EH (cell line): ENCODE measurements at places on chromosomes 16 and 17.

GRCh38 chr17:77449908-77450741, 309.4 kb downstream of the SEC14L1 start:
- DNase-seq = peak; percentile 90

DNA sequence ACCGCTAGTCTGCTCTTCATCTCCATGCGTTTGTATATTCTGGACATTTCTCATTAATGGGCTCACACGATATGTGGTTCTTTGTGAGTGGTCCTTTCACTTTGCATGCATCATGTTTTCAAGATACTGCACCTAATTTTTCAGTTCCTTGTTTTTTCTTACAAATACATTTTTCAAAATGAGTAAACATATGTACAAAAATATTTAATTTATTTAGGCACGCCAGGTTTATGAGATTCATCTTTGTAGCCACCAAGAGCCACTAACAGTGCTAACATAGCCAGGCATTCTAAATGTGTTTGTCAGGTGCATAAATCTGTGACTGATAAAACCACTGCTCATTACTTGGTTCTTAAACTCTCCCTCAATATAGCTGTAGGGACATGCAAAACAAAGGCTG, 375.3 kb downstream of the WWOX start:
- no peak for DNase-seq

GRCh38 chr16:87303431-87303930, 13.7 kb downstream of the C16orf95 start:
- peak; percentile 25 for DNase-seq

DNA sequence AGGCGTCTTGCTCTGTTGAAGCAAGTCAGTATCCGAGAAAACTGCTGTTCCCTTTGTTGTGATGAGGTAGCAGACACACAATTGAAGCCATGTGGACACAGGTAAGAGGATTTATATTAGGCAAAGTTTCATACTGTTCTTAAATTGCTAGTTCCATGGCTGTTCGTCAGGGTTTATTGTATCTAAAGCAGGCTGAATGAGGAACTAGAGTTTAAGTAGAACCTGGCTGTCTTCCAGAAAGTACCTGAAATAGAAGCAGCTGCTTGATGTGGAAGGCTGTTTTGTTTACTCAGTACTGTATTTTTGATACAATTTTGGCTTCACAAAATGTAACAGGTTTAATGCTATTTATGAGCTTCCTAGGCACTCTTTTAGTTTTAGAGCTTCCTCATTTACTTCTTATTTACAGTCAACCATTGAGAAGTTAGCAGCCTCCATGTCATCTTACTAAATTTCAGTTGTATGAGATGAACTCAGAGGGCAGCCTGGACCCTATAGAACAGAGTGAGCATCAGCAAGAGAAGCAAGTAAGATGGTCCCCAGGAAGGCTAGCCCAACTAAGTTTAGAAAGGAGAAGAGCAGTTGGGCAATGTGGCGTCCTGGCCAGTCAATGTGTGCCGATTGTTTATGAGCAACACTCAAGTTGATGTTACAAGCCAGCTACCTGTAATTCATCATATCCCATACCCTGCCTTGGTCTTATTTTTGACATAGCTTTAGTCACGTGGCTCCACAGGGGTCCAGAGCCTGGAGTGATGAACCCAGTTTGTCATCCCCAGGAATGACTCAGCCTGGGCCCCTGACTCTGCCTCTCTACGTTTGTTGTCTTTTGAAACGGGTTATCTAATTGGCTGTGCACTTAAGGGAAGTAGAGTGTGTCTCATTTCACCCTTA, 9.7 kb upstream of the ARL2BP start:
- peak; percentile 82 for DNase-seq

DNA sequence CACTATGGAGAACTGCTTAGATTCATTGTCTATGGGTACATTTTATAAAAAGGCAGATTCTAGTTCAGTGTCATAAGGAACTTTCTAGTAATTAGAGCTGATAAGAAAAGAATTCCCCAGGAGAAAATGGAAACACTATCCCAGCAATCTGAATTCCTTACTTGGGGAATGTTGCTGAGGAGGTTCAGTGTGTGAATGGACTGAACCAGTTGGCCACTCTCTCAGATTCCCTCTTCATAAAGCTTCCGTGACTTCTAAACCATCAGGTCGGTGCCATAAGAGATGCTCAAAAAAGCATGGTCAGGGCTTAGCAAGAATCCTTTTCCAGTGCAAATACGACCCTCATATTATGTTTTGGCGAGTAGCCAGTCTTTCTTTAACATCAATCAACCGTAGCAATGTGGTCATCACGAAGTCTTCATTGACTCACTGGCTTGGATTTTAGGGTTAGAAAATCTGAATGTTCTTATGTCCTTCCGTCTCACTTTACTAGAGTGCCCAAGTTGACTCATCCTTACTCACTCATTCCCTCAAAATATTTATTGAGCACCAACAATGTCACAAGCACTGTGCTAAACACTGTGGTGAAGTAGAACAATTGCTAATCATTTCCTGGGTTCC, 102.7 kb upstream of the HLF start:
- peak; percentile 93 for DNase-seq

GRCh38 chr17:62741290-62741689, 66.8 kb downstream of the MARCHF10 start:
- no peak for DNase-seq

DNA sequence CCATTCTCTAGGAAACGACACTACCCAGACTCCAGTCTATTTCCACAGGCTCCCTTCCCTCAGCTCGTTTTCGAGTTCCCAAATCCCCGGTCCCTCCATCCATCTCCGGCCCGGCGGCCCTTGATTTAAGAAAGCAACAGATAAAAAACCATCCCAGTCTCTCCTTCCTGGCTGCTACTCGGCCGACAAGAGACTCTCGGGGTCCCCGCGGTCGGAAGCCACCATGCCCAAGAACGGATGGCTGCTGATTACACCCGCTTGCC, 182 bp downstream of the RPL26 start:
- DNase-seq = no peak

GRCh38 chr17:79792984-79793923, 3.6 kb downstream of the CBX8 start:
- DNase-seq = peak; percentile 94

GRCh38 chr16:51024703-51025102, 126.4 kb downstream of the SALL1 start:
- no peak for DNase-seq

- no peak for DNase-seq
These were observed 6.1 kb downstream of the DBNDD1 start for GRCh38 chr16:90012991-90013745.

- no peak for DNase-seq
These were observed 7.4 kb upstream of the P2RX1 start for GRCh38 chr17:3923466-3924190.

GRCh38 chr17:51814521-51814920, 344.0 kb downstream of the CA10 start:
- no peak for DNase-seq

DNA sequence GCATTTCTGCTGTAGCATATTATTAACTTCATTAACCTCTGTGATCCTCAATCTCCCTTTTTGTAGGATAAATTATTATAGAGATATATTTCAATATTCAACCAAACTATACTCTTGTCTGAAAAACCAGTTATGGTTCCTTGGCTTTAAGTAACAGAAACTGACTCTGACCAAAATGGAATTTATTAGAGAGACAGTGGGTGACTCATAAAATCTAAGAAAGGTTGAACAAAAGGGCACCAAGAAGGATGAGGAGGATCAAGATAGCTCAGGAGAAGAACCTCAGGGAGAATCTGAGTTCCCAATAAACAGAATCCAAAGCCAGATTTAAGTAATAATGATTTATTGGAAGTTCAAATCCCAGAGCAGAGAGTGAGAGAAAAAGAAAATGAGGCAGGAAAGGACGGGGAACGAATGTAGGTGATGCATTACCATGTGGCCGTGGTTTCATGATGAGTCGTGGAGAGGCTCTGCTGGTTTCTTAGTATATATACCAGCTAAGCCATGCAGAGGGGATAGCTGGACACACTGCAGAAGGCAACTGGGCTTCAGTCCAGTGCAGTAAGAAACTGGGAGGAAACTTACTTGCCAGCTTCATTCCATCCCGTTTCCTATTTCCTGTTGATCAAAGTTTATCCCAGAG, 151.5 kb upstream of the GOT2 start:
- DNase-seq = peak; percentile 18

- DNase-seq = no peak
These were observed 18.7 kb downstream of the TMEM235 start for GRCh38 chr17:78249818-78250806.

GRCh38 chr16:46911038-46911437, 26.9 kb downstream of the GPT2 start:
- DNase-seq = no peak

DNA sequence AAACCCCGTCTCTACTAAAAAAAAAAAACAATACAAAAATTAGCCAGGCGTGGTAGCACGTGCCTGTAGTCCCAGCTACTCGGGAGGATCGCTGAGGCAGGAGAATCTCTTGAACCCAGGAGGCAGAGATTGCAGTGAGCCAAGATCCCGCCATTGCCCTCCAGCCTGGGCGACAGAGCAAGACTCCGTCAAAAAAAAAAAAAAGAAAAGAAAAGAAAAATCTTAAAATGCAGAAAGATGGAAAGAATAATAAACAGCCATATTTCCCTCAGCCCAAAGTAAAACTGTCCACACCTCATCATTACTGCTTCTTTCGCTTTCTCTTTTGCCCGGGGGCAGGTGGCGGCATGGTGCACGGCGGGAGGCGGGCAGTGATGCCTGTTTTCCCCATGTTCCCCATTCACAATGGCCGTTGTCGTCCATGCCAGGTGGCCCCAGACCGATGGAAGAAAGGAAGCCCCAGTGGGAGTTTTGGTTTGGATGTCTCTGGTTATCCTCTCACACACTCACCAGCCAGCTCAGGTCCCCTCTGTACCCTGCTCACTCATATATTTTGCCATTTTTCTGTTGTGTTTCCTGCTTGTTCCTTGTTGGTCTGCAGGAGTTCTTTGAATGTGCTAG, 37.0 kb upstream of the PEMT start:
- DNase-seq = peak; percentile 19

DNA sequence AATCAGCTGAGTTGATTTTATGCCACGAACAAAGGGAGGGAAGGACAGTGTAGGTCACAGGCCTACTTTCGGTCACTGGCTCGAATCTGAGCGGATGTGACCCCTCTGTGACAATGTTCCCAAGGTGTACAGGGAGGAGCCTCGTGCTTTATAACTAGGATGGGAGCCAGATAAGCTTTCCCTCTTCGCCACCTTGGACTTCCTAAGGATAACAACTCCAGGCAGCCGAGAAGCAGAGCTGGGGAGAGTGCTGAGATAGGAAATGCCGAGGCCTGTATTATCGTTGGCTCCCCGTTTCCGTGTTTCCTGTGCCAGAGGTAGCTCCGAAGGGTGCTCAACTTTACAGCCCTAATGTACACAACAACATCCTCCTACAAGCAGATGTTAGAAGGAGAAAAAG, 217.8 kb upstream of the IRX3 start:
- DNase-seq = no peak

- no peak for DNase-seq
These were observed 191.4 kb downstream of the ZNF423 start for GRCh38 chr16:49664221-49665215.

GRCh38 chr17:29870836-29871465, 59.1 kb downstream of the SSH2 start:
- DNase-seq = peak; percentile 54

GRCh38 chr16:65122724-65123395, 997 bp upstream of the CDH11 start:
- peak; percentile 83 for DNase-seq

GRCh38 chr17:44268709-44269534, 987 bp upstream of the SLC4A1 start:
- DNase-seq = no peak

DNA sequence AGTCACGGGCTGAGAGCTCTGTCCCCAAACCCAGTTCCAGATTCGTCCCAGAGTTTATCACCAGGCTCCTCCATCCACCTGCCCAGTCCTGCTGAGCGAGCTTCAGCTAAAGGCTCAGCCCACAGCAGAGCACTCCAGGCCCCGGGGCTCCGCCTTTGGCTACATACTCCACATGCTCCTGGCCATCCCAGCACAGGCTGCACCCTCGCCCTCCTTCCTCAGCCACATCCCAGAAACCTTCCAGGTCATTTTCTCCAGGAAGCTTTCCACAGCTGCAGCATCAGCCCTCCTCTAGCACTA, 4.7 kb upstream of the CD2BP2 start:
- DNase-seq = no peak

DNA sequence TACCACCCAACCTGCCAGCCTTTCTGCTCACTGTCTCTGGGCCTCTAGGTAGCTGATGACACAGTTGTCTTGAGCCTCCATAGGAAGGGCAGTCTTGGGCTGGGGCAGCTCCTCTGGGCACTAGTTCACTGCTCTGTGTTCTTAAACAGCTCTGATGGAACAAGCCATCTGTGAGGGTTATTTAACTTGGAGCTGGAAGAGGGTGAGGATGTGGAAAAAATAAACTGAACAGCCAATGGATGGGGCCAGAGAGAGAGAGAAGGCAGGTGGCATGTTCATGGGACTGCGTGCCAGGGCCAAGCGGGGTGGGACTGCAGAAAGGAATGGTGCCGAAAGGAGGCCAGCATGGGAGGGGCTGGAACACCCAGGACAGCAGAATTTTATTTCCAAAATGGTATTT, 52.6 kb downstream of the HIC1 start:
- DNase-seq = no peak

DNA sequence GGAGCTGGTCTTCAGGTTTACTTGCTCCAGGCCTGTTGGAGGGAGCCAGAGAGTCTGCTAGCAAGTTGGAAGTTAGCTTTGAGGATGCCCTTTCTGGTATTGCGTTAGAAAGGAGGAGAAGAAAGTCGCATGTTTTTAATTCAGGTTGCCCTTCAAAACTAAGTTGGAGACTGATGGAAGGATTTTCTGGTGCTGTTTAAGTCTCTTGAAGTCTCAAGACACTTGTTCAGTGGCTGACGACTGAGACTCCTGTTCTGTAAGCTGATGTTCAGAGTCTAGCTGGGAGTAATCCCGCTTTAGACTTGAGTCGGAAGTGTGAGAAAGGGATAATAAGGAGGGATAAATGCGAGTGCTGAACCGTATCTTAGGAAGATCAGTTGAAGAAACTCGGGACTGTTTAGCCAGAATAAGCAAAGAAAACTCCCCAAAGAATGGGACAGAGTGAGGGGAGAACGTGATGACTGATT, 740 bp downstream of the AATF start:
- peak; percentile 45 for DNase-seq

GRCh38 chr17:22374741-22375140, 682.4 kb downstream of the KCNJ18 start:
- DNase-seq = no peak

DNA sequence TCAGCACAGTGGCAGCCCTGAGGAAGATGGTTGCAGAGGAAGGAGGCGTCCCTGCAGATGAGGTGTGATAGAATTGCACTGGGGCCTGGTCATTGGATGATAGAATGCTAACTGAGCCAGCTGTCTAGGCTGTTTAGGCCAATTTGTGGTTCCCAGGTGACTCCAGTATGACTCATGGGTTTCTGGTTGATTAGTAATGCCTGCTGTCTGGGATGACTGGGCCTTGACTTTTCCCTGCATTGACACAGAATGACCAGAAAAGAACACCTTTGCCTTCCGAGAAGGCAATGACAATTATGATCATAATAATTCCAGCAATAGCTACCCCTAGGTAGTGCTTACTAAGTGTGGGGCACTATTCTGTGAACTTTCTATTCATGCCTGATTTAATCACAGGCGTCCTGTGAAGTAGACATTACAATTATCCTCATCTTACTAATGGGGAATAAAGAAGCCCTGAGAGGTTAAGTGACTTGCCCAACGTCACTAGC, 31.5 kb downstream of the USP43 start:
- DNase-seq = peak; percentile 37

GRCh38 chr17:9052921-9053320, 31.6 kb downstream of the NTN1 start:
- DNase-seq = no peak
